Stromal cell of bone marrow (primary cell): ENCODE measurements at places on chromosomes 1 and 21.

DNA sequence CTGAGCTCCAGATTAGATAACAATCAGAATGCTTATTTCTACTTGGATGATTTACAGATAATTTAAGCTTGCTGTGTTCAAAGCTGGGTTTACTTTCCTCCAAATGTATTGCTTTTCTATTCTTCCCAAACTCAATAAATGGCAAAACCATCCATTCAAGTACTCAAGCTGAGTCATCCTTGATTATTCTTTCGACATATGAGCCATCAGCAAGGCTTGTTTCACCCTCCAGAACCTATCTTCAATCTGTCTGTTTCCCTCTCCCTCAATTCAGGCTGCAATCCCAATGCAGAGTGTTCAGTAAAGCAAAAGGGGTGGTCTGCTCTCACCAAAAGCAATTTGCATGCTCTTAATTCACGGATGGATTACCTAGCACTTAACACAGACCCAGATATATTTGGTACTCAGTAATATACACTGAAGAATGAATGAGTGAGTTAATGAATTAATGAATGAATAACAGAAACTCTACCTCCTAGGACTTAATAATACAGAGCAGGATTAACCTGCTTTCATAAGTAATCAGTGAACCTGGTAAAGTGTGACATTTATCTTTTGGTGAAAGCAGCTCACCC is 41.9 kb downstream of the DDR2 start:
- no peak for DNase-seq

- no peak for DNase-seq
Observed at GRCh38 chr1:172480431-172480830, 36.6 kb upstream of the PIGC start.

DNA sequence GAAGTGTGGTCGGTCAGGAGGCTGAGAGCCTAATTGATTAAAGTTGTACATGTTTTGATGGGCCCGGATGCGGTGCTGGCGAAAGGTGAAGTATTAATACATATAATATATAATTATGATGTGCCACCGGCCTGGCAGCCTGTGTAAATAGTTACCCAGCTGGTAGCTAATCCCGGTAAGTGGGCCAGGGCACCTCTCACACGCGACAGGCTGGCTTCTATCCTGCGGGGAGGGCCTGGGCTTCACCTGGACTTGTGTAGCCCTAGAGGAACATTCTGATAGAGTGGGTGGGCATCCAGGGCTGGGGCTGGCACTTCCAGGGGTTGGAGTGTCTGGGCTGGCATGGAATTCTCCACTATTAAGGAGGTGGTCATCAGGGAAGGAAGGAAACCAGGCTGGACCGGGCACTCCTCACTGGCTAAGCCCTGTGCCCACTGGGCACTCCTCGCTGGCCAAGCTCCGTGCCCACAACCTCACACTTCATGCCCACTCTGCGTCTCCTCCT is 48.3 kb downstream of the IGSF21 start:
- DNase-seq, result no peak

DNA sequence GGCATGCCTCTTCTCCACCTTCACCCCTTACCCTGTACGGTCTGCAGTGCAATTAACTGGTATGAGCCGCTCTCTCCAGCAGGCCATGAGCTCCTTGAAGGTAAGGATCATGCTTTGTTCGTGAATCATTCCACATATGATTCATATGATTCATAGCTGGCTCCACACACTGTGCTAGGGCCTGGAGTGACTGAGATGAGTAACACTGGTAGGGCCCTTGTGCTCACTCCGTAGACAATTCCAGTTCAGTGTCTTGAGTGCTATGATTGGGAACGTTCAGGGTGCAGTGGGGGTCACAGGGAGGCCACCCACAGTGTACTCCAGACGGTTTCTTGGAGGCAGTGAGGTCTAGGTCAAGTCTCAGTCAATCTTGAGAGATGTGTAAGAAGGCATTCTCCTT is 239.8 kb downstream of the LMX1A start:
- peak; percentile 37 for DNase-seq

DNA sequence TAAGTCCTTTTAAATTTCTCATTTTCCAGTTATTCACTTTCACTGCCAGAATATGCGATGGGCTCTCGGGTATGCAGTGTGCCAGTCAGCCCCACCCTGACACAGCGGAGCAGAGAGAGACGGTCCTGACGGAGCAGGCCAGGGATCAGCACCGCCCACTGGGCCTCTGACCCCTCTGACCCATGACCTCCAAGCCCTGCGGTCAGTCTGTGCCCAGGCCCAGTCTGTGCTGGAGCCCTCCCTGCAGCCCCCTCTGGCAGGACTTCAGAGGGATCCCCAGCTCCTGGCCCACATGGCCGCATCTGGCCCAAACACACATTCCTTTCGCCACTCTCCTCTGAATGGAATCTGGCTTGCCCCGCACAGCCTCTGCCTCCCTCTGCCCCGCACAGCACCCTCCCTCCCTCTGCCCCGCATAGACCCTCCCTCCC is 43.4 kb upstream of the COL6A2 start:
- DNase-seq, result no peak

GRCh38 chr1:52926864-52927211 is 238 bp upstream of the SCP2 start:
- DNase-seq, result no peak

GRCh38 chr1:116986421-116987255 is 14.9 kb upstream of the CD101 start:
- DNase-seq, result no peak

- no peak for DNase-seq
Observed at GRCh38 chr1:225524570-225524969, 96.7 kb upstream of the LBR start.

GRCh38 chr1:3320246-3321152 is 134.0 kb upstream of the ARHGEF16 start:
- DNase-seq, result no peak

DNA sequence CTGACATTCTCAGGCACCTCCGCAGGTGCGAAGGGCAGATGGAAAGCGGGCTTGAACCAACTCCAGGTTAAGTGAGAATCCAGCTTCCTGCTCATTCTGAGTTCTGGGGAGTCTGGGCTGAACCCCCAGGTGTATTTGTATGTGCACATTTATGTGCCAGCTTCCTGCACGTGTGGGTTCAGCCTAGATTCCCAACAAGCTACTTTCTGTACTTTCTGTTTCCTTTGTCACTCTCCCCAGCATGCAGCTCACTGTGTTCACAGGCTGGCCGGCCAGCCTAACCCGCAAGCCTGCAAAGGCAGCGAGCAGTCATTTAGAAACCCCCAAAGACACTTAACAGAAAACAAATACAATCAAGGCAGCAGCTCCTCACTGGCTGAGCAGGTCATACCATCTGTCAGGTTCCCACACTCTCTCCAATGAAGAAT is 1.3 kb upstream of the IL19 start:
- no peak for DNase-seq

GRCh38 chr1:20565234-20565633 is 12.9 kb downstream of the FAM43B start:
- no peak for DNase-seq

GRCh38 chr1:47262787-47263413 is 30.9 kb upstream of the TAL1 start:
- DNase-seq, result peak; percentile 21

GRCh38 chr1:182570611-182570970 is 18.5 kb downstream of the RNASEL start:
- no peak for DNase-seq

DNA sequence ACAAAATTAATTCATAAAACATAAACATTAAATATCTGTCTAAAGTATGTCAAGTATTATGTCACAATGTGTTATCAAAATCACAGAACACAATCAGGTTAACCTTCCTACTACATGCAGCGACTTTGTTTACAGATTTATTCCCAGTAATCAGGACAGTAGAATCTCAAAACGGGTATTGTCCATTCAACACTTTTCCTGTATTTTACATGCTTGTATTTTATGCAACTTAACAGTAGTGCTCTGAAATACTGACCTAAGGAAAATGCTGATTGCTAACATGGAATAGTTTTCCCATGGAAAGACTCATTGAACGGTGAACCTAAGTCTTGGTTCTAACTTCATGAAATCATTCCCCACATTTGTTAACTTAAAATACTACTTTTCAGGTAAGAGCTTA is 2.3 kb downstream of the SERBP1 start:
- DNase-seq, result no peak

DNA sequence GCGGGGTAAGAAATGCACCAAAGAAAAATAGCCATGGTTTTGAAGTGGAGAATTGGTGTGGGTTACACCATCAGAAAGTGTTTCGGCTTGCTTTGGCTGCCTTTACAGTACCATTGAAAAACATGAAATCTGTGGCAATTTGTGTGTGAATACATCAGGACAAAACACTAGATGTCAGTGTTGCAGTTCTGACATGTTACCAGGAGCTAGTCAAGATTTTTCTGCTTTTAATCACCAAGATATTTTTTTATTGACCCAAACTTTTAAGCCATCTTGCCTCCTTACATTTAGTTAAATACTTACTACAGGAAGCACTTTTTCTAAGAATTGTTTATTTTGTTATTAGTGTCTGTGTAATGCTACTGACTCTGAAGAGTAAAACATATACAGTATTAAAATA is 14.3 kb downstream of the RRP15 start:
- DNase-seq, result peak; percentile 53

DNA sequence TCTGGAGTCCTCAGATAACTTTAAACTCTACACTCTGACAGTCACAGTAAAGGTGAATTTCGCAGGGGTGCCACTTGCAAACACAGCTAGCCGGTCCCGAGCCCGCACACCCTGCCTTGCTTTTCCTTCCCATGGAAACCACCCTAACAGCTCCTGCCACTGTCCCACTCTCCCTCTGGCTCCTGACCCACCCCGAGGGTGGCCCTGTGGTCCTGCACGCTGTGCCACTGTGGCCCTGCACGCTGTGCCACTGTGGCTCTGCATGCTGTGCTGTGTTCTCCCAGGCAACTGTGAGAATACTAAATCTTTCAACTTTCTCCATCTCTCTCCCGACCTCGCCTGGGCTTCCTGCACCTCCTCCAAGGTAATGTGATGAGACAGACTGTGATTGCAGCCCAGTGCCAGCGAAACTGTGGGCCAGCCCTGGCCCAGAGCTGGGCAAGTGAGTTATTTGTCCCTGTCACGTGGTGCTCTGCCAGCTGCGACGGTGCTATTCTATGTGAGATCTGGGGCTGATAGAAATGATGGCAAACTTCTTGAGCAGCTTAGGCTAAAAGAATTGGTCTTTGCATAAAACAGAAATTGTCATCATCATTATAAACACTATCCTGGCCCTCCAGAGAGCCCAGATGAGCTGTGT is 63.4 kb upstream of the TARBP1 start:
- DNase-seq, result no peak

DNA sequence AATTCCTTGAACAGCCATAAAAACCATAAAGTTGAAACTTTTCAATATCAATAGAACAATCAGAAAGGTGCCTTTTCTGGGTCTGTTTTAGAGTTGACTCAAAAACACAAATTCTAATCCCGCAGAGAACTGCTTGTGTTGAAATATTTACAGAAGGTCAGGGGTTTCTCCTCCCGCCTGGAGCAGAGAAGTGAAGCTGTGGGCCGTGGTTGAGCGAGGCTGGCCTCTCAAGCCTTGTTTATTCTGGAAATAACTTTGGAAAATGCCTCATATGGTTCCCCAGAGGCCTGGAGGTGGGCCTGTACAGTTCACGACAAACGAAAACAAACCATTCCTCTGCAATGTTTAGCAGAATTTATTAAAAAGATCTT is 90.8 kb upstream of the ERRFI1 start:
- DNase-seq, result peak; percentile 94

DNA sequence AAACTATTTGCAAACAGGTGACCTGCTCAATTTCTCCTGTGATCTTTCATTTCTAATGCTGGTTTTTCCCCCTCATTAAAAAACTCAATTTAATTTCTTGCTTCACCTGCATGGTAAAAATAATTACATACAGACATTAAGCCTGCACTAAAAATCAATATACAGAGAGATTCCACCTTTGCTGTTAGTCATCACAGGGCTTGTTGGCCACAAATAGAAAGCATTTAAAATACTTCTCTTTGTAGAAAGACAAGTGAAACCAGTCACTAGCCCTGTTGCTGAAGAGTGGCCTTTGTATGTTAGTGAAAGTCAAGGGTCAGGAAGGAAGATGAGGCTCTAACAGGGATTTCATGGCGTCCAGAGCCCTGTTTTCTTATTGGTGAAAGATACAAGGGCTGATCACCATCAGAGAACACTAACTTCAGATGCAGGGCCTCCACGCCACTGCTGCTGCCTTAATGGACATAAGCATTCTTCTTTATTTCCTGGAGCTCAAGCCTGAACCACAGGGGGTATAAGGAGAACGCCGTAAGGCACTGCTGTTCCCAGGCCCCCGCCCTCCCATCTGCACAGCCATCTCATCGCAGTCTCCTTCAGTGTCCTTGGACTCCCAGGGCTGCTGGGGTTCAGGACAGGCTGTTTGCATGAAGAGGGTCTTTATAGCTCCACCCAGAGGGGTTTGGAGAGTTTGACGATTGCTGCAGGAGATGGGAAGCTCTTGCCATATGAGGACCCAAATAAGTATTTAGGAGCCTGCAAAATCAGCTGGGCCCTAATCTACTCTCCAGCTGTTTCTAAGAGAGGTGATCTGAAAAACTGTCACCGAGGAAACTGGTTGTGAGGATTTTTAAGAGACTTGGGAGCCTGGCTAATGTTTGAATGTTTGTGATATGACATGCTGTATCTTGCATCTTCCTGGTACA is 117.3 kb upstream of the IRF2BP2 start:
- DNase-seq, result no peak

DNA sequence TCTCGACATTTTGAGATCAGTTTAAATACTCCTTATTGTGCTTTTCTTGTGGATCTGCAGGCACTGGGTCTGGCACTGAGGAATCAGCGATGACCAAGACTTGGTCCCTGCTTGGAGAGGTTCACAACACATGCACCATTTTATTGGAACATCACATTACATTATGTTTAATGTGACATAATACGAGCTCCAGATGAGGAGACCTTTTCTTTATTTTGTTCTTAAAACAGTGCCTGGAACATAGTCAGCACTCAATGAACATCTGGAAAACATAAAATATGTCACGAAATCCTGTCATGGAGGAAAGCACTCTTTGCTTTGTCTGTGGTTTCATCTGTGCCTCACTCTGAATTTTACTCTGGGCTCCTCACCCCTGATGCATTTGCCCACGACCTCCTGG is 110.7 kb downstream of the ST6GALNAC3 start:
- DNase-seq, result no peak

DNA sequence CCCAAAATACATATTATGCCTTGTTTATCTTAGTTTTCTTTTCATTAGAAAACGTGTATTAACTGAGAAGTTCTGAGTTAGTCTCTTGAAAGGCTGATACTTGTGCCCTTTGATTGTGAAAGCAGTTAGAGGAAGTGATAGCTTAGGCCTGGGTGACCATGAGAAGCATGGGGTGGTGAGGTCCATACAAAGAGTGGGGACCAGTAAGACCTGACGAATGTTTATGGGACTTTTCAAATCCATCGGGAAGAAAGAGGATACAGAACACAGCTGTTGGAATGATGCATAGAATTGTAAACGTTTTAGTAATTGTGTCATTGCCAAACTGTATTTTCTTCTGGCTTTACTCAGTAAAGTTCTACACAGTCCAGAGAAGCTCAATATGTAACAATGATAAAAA is 259.8 kb downstream of the LMO4 start:
- no peak for DNase-seq

GRCh38 chr1:228163007-228163753 is 2.4 kb upstream of the IBA57 start:
- DNase-seq, result no peak

- DNase-seq, result no peak
Observed at GRCh38 chr1:198535631-198536030, 4.8 kb downstream of the ATP6V1G3 start.
